ENCODE measurements at places on chromosomes 7 and 10.

- DNase-seq = no peak
Observed at GRCh38 chr7:135976312-135977006, 700 bp downstream of the MTPN start.

DNA sequence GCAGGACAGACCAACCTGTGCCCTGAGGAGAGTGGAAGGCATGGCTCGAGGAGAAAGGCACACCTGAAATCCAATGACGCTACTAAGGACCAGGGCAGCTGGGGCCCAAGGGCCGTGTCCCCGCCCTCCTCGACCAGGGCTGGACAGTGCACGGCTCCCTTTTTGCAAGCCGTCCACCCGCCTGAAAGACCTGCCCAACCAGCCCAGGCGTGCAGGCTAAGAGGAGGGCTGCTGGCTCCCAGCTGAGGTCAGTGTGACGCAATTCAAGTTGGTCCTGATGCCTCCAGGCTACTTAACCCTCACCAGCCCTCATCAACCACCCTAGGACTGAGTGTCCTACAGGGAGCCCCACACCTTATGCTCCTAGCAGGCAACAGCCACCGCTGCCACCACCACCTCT is 69.3 kb downstream of the DLG5 start:
- DNase-seq = no peak

- DNase-seq = no peak
Observed at GRCh38 chr10:5040781-5041470, 37.3 kb upstream of the AKR1C2 start.

DNA sequence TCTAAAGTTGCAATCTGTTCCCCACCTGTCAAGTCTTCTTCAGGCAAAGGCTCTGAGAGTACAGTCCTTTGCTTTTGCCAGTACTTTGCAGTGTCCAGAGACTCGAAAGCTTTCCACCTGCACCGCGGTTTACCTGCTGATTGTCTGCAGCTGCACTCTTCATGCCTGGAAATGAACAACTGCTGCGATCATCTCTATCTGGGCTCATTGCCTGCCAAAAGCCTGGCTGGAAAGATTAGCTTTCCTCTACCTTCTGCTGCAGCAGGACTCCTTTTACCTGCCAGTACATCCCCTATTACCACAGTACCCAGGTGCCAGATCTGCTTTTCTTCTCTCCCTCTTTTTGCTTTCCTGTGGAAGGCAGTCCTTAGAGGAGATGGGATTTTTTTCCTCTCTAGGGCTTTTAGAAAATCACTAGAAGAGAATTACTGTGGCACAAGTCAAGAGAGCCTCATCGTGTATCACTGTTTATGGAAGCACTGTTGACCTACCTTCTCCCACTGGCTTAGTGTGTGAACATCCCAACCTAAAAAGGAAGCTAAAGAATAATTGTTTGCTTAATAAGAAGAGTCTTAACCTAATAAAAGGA is 2.2 kb downstream of the STRIP2 start:
- no peak for DNase-seq

DNA sequence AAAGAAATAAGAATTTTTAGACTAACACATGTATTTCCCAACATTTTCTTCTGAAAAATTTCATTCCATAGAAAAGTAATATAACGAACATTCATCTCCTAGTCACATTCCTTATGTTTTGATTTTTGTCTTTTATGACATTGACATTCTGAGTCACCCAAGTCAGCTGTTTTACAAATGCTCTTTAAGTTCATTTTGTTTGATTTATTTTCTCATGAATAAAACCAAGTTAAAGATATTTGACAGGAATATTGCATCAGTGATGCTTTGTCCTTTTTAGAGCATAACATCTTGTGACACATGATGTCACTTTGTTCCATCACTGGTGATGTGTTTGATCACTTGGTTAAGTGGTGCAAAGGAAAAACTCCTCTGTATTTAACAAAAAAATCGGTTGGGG is 48.4 kb downstream of the HGF start:
- DNase-seq = no peak

DNA sequence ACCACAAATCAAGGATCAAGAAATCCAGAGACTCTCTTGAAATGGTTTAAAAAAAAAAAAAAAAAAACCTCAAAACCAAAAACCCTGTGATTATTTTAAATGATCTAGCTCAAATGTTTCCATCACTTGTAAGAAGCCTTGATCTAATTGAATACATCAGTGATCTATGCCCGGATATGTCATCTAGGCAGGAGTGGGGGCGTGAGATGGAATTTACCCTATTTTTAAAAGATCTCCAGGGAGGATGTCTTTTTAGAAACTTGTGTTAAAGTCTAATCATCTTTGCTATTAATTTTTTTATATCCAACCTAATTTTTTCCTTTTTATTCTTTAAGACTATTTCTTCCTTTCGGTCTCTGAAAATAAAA is 101.4 kb upstream of the PDLIM1 start:
- no peak for DNase-seq

GRCh38 chr7:13257661-13258060 is 570.2 kb downstream of the ARL4A start:
- no peak for DNase-seq

- DNase-seq = no peak
Observed at GRCh38 chr7:92854501-92855238, 18.3 kb upstream of the CDK6 start.

DNA sequence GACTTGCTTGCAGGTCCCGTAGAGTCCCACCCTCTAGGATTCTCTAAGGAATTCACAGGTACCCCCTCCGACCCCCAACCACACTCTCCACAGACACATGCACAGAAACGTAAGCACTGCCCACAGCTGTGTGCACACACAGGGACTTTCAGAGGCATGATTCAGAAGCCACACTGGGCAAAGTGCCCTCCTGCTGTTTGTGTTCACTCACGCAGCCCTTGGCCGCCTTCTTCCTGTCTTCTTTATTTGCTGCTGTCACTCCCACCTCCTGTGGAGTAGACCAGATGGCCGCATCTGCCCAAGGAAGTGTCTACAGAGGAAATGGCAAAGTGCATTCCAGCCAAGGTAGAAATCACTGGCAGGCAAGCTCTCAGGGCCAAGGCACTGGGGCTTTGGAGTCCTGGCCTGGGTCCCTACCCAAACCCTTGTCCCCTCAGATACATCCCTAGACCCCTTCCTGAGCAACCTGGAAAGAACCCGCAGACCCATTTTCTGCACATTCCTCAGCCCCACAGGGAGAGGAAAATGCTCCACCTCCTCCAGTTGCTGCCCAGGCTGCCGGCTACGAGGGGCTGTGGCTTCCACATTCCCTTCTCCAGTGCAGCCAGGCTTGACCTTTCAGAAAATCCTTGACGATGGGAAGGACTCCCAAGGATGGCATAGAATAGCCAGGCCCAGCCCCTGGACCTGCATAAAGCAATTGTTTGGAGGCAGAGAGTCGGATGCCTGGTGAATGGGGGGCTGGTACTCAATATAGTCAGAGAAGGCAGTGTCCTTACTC is 21.6 kb upstream of the GIMAP8 start:
- no peak for DNase-seq

DNA sequence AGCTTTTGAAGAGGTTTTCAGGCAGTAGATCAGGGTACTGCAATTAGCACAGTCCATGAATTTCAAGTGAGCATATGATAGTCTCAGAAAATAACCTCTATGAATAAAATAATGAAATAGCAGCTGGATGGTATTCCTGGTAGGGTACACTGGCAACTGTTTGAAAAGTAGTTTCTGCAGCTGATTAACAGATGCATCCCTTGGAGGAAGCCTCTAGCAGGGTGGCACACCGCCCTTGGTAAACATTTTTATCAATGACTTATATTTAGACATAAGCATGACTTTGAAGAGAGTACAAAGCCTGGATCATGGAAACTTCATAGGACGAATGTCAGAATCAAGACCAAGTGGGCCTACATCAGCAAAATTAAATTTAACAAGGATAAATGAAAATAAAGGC is 26.8 kb downstream of the WNT16 start:
- DNase-seq = no peak

DNA sequence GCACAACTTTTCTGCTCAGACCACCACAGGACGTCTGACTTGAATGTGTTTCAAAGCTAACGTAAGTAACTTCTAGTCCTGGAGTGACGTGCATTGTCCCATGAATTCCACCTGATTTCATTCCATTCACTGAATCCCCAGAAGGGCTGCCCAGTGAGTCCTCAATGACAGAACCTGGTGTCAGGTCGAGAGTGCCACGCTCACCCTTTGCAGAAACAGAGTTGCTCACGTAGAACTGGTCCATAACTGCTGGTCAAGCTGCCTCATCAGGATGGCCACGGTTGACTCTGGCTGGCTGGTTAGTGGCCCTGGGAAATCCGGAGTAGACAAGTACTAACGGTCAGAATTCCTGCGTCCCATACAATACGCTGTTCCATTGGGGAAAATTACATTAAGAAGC is 50.6 kb upstream of the UBE3C start:
- no peak for DNase-seq

DNA sequence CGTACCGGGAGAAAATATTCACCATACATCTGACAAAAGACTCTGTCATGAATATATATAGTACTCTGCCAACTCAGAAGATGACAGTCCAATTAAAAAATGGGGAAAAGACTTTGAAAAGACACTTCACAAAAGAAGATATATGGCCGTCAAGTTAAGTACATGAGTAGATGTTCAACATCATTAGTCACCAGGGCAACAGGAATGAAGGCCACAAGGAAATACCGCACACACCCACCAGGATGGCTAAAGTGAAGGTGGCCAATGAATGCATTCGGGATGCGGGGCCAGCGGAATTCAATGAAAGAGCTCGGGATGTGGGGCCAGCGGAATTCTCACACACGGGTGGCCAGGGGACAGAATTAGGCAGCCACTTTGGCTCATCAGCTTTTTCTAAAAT is 42.2 kb downstream of the MAD1L1 start:
- peak; percentile 78 for DNase-seq

- DNase-seq = no peak
Observed at GRCh38 chr7:7912937-7913336, 55.7 kb upstream of the GLCCI1 start.

DNA sequence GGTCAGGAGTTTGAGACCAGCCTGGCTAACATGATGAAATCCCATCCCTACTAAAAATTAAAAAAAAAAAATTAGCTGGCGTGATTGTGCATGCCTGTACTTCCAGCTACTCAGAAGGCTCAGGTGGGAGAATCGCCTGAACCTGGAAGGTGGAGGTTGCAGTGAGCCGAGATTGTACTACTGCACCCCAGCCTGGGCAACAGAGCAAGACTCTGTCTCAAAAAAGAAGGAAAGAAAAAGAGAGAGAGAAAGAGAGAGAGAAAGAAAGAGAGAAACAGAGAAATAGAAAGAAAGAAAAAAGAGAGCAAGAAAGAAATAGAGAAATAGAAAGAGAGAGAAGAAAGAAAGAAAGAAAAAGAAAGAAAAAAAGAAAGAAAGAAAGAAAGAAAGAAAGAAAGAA is 292.8 kb upstream of the KLF6 start:
- no peak for DNase-seq

DNA sequence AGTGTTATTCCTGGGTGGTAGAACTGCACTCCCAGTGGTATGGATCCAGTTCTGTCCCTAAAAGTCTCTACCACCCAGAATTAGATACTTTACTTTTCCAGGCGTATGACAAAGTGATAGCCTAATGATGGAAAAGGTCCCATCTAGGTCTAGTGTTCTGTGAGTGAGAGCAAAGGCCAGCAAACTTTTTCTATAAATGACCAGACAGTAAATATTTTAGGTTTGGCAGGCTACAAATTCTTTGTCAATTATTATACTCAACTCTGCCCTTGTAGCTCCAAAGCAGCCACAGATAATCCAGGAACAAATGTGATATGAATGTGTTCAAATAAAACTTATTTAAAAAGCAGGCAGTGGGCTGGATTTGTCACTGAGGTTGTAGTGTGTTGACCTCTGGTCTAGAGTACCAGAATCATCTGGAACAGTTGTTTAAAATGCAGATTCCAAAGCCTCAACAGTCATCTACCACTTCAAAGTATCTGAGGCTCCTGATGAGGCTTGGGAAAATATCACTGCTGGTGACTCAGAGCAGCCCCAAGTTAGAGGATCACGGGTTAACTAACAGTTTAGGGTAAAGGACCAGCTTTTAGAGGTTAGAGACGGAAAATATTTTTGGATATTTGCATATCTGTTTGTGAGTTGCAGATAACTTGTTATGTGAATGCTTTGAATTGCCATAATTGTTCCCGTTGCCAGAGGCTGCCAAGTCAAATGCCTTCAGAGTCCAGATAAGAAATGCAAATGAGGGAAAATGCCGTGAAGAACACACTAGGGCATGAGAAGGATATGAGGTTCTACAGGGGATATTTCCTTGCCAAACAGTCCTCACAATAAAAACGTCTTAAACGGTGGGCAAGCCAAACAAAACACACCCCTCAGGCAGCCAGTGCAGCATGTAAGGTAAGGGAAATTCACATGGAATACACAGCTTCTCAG is 19.4 kb downstream of the NRAP start:
- DNase-seq = no peak

- DNase-seq = no peak
Observed at GRCh38 chr10:60611291-60611747, 167.0 kb upstream of the CDK1 start.

DNA sequence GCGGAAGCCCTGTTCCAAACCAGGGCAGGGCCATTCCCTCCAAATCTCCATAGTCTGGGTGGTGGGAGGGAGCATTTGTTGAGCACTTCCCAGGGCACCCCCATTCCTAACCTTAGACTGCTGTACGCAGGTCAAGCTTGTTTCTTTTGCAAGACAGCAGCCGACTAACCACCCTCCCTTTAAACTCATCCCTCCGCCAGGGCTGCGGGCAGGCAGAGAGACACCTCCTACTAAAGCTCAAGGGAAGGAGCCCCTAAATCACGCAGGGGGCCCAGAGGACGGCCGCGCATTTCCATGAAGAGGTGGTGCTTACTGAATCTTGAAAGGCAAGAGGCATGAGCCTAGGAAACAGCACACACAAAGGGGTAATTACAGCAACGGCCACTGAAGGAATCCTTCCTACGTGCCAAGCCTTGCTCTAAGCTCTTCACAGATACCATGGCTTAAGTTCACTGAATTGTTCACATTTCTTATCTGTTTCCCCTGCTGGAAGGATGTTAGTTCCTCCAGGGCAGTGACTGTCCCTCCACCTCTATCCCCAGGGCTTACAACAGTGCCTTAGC is 90.0 kb downstream of the PROSER2 start:
- no peak for DNase-seq

DNA sequence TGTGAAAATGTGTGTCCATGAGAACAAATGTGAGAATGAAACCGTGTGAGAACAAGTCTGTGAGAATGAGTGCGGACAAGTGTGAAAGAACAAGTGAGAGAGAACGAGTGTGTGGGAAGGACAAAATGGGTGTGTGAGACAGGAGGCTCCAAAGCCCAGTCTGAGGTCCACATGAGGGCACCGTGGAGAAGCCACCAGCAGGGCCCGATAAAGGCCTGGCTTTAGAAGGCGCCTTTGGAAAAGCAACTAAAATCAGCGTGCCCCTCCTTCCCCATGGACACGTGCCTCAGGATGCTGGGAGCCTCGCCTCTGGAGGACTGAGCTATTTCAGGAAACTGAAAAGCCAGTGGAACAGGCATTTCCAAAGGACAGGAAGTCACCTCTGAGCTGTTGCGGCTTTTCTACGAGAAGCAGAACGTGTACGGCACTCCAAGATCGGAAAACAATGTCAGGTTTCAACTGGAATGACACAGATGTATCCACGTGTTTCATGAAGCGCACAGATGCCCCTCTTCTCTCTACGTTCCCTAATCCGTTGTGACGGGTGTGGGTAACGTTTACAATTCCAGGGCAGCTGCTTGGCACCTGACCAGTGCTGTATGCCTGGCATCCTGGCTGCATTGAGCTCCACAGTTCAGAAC is 46.4 kb downstream of the ESYT2 start:
- peak; percentile 6 for DNase-seq

GRCh38 chr7:133412942-133413341 is 160.1 kb downstream of the EXOC4 start:
- DNase-seq = no peak

Measured in NCI-H774 (cell line).